Hematopoietic multipotent progenitor cell treated with erythropoietin and hydrocortisone succinate and interleukin-3 and kit ligand, for 8 days (in vitro differentiated cells): ENCODE measurements at places on chromosomes 5 and 9.

GRCh38 chr9:127693143-127693542 lies 13.6 kb upstream of the CFAP157 start:
- DNase-seq: no peak

DNA sequence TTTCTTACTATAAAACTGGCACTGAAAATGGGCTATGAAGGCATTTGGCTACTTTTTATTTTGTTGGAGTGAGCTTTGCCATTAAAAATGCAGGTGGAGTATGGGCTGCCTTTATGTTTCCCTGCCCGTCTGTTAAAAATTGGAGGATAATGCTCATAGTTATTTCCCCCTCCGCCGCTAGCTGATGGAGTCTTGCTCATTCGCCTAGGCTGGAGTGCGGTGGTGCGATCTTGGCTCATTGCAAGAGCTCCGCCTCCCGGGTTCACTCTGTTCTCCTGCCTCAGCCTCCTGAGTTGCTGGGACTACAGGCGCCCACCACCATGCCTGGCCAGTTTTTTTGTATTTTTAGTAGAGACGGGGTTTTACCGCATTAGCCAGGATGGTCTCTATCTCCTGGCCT lies 8.6 kb downstream of the G3BP1 start:
- DNase-seq: no peak

DNA sequence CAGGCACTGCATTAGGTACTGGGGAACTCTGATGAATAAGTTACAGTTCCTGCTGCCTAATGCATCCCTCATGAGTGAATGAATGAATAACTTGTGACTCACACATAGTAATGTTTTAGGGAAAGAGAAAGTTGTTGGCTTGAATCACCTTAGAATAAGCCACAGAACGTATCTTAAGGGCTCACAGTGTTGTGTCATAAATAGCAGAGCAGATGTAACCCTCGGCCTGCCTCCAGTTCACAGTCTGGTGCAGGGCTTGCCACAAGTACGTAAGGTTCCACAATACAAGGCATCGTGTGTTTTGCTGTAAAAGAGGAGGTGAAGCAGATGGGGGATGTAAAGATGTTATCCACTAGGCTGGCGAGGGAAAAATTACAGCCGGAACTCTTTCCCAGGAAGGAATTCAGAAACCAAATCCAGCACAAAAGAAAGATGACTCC lies 218.7 kb downstream of the TRPM3 start:
- no peak for DNase-seq

DNA sequence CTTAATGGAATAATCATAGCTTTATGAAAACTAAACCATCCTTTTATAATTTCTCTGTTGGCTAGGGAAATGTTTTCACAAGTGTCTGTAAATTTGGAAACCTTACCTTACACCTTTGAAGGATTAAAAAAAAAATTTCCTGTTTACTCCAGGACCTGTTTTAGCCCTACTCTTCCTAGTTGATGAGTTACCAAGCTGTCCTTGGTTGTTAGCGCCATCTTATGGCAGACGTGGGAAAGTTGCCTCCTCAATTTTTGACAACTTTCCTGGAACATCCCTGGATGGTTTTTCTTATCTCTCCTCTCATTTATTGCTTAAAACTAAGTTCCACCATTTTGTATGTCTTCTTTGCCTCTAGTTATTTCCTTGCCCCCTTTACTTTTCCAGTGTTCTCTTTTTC lies 25.7 kb downstream of the ZSWIM6 start:
- peak; percentile 51 for DNase-seq

DNA sequence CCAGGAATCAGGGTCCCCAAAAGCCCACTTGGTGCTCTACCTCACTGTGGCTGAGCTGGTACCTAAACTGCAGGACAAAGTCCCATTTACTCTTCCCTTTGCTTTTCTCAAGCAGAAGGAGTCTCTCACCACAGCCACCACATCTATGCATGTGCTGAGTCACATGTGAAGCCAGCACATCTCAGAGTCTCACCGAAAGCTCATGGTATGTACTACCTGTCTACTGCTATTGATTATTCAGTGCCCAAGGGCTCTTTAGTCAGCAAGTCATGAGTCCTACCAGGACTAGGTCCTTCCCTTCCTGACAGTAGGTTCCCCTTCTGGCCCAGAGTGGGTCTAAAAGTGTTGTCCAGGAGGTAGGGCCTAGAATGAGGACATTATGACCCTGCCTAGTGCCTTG lies 130.7 kb upstream of the NTRK2 start:
- DNase-seq: no peak

GRCh38 chr5:41219658-41220269 lies 6.4 kb upstream of the C6 start:
- no peak for DNase-seq

DNA sequence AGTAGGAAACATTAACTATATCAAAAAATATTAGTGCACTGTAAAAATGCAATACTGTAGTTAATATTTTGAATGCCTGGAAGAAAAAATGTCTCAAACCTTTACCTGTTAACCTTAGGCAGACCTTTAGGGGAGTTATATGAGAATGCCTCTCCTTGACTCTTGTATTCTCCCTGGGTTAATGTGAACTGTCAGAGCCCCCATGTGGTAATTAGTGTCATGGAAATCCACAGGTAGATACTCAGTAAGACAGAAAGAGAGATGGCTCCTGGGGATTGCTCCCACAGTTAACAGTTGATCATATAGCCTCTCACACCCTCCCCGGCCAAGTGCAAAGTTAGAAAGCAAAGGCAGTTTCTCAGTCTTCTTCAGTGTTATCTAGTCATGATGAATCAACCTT lies 742.8 kb downstream of the NR2F1-AS1 start:
- DNase-seq: no peak

GRCh38 chr9:32703635-32704034 lies 68.2 kb upstream of the TAF1L start:
- peak; percentile 3 for DNase-seq

GRCh38 chr9:79701651-79702050 lies 129.9 kb downstream of the TLE4 start:
- DNase-seq: no peak

DNA sequence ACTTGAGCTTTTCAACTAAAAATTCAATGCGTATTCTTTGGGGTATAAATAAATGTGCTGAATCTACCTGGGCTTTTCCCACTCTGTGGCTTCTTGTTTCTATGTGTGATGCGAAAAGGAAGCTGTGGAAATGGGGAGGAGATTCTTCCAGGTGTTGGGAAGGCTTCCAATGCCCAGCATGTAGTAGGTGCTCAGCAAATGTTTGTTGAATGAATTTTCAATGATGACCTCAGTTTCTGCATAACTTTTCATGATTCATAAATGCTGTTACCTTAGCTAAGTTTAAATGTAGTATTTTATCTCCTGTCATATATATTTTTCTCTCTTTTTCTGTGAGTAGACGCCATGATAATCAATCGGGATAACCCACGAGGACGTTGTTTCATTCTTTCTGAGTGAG lies 25.6 kb upstream of the KCNMB1 start:
- DNase-seq: no peak

DNA sequence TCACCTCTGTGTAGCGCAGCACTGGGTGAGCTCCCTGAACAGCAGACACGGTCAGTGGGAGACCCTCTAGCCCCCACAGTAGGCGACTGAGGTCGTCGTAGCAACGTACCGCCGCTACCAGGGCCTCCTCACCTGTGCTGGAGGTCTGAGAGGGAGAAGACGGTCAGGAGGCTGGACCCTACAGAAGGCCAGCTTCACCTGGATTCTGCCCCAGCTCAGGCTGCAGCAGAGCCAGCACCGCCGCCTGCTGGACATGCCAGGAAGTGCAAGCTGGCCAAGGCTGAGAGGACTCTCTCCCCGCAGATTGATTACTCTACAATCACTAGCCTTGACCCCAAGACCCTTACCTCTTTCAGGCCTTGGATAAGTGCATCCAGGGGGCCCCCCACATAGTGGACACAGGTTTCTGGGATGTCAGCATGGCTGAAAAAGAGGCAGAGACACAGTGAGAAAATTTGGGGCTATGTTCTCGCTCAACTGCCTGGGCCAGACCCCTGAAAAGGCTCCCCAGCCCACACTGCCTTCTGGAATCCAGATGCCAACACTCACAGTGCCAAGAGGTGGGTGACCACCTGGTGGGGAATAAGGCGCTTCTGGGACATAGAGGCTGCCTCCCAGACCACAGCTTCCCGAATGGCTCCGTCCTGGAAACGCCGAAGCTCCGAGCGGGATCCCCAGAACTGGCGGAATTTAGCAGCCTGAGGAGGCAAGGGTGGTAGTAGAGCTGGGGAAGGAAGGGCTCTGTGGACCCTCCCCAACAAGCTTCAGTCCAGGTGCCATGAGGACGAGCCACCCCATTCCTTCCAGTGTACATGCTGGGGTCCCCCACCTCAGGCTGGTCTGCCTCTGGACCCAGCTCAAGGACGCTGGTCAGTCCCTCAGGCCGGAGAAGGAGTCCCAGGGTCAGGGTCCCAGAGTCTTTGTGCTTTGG lies 6.9 kb downstream of the NOL6 start:
- peak; percentile 50 for DNase-seq

DNA sequence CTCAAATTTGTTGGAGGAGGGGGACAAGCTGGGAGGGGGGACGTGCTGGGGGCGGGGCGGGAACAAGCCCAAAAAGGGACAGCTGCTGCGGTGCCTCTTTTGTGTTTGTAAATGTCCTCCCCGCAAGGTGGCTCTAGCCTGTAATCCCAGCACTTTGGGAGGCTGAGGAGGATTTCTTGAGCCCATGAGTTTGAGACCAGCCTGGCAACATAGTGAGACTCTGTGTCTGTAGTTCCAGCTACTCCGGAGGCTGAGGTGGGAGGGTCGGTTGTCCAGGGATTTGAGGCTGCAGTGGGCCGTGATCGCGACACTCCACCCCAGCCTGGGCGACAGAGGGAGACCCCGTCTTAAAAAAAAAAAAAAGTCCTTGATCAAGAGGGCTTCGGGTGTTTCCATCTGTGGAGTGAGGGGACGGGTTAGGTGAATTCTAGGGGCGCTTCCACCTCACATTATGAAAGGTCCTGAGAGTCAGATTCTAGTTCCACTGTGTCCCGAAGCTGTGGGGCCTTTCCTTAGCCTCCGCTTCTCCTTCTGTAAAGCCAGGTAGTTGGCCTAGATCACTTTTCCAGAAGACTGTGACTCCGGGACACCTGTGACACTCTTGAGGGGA lies 779 bp upstream of the CTNNA1 start:
- DNase-seq: peak; percentile 49

DNA sequence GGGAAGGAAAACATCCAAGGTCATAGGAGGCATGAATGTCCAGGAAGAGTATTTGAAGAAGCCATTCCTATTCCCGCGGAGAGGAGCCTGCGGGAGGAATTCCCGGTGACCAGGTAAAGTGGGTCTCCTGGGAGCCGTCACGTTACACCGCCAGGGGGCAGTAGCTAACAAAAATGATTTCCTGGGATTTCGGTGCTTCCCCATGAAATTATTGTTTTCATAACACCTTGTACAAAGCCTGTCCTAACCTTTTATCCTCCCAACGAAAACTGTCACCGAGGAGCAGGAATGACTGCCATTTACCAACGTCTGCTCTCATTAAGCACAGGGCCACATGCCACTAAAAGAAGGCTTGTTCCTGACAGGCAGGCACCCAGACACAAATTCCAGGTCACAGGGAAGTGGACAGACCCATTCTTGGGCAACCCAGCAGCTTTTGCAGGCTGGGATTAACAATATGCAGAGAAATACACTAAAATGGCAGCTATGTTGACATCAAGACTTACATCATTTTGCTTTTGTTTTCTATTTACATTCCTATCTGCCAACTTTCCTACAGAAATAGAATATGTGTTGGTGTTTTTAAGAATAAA lies 41.2 kb upstream of the CTSL start:
- DNase-seq: peak; percentile 45

GRCh38 chr9:131824155-131824594 lies 84.3 kb upstream of the RAPGEF1 start:
- no peak for DNase-seq

DNA sequence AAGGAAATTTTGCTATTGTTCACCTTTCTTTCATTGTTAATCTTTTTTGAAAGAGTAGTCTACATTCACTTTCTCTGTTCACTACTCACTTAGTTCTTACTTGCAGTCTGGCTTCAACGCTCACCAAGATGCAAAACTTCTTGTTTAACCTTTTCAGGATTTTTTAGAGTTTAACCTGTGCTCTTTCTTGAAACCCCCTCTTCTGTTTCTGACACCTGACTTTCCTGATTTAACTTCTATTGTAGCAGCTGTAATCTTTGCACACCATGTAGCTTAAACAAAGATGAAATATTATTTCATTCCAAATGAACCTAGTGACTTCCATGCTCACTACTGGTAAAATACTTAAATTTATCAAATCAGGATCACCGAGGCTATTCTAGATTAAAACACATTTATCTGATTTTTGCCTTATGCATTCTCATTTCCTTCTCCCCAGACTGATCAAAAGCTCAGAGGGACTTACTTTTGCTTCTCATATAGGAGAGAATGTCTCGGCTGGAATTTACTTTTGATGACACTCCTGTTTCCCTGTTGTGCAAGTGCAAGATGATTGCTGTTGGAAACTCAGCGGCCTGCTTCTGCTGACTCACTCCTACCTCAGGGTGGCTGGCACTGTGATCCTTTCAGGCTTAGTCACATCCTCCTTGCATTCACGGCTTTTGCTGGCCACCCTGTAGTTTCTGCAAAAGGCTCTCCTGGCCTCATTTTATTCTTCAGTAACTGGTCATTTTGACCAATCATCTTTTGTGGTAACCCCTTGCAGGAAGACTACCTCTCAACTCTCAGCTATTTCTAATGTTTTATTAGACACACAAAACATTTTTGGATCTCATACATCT lies 109.3 kb upstream of the IFNE start:
- DNase-seq: no peak

DNA sequence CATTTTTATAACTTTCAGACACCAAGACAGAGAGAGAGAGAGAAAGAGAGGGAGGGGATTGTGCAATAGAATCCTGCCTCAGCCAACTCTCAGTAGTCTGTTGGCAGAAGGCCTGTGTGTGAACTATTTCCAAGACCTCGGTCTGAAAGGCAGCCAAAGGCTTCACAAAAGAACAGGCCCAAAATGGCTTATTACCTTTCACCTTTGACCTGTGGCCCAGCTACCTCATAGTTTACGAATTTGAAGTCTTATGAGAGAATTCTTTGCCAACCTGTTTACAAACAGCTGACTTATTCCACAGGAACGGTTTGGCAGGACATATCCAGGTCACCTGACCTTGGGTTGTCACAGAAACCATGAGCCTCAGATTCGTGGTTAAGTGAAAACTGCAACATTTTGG lies 48.6 kb downstream of the NR2F1-AS1 start:
- no peak for DNase-seq

DNA sequence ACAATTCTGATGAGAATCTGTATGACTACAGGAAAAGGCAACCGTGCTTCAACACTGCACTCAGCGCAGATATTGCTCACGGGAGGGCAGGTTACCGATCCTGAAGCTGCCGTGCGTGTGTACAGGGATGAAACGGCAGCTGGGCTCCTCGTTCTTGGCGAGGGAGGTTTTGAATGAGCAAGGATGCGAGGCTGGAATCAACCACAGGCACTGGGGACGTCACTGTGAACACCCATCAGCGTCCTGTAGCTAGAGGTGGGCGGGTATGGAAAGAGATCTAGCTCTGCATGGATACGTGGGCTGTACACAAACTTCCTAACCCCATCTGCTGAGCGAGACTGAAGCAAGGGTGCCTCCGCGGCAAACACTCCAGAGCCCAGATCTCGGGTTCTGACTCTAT lies 84.3 kb upstream of the COL5A1 start:
- DNase-seq: no peak
